Fibroblast of lung (primary cell): ENCODE measurements at places on chromosomes 1 and 21.

DNA sequence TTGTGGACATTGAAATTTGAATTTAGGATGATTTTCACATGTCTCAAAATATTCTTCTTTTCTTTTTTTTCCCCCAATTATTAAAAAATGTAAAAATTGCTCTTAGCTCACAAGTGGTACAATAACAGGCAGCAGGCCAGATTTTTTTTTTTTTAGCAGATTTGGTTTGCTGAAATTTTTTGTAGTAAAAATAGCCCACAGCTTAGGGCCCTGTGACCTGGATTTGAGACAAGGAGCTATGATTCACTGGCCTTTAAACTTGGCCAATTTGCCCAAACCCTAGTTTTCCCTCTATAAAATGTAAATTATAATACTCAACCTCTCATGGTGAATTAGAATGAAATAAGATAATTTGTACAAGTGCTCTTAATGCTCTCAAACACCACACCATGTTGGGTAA is 253.8 kb downstream of the DYRK1A start:
- DNase-seq: peak; percentile 8

- DNase-seq: no peak
Measured at GRCh38 chr1:244087611-244088010, 36.5 kb downstream of the ZBTB18 start.

- peak; percentile 51 for DNase-seq
Measured at GRCh38 chr1:218529646-218530300, 184.6 kb downstream of the TGFB2 start.

- DNase-seq: no peak
Measured at GRCh38 chr1:108951242-108951641, 12.0 kb downstream of the CLCC1 start.

- peak; percentile 81 for DNase-seq
Measured at GRCh38 chr1:44031252-44032169, at the start of gene SLC6A9. TSS of gene SLC6A9 (minus strand) at chr1:44031462. CDS start at chr1:44024277, 7,185 bp downstream.

- DNase-seq: no peak
Measured at GRCh38 chr1:26164036-26164860, 4.5 kb downstream of the C1orf232 start.

GRCh38 chr1:41242342-41243078 is 404 bp upstream of the SCMH1 start:
- DNase-seq: no peak

GRCh38 chr21:31098576-31099005 is 60.3 kb upstream of the KRTAP19-8 start:
- DNase-seq: peak; percentile 61

DNA sequence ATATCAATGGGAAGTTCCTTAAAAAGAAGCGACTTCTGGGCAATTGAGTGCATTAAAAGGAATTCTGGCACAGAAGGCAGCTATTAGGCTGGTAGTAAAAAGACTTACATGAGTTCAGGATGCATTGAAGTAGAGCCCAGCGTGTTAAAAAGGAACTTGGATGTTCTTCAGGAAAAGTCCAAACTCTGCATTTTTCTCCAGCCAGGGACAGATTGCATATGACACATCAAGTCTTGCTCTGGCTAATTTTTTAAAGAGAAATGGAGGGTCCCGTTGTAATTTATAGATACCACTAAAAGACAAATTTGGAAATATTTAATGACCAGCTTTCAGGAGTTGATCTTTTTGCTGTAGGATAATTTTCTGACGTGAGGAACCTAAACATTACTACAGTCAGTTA is 1.2 kb downstream of the TPRG1L start:
- DNase-seq: no peak

DNA sequence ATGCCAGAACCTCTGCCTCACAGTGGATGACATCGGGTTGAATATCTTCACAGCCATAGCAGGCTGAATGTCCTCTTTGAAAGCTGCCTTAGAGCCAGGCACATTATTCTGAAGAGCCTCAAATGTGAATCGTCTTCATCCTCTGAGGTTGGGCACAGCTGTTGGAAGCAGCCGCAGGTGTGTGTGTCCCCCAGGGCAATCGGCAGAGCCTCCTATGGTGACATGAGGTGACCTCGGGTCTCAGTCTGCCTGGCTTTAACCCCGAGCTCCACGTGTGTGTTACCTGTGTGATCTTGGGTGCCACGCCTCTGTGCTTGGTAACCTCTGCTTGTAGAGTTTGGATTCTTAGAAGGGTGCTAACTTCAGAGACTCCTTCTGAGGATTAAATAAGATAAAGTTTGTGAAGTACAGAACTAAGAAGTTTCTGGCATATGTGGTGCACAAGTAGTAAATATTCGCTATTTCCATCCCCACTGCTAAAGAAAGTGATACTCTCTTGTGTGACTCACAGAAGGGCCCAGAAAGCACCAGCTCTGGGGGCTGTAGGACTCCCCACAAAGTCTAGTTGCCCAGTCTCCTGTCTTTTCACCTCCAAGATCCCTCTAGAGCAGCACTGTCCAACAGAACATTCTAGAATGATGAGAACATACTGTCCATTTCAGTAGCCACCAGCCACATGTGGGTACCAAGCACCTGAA is 500.9 kb downstream of the NPHP4 start:
- DNase-seq: no peak

DNA sequence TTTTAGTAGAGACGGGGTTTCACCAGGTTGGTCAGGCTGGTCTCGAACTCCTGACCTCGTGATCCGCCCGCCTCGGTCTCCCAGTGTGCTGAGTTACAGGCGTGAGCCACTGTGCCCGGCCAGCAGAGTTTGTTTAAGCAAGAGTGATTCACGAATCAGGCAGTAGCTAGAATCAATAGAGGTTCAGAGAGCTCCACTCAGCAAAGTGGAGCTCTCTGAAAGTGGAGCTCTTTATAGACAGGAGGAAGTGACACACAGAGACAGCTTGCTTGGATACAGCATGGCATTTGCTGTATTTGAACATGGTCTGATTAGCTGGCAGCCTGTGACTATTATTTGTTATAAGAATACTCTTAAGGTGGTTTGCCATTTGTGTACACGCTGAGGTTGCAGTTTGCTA is 27.1 kb upstream of the CD34 start:
- DNase-seq: peak; percentile 70

DNA sequence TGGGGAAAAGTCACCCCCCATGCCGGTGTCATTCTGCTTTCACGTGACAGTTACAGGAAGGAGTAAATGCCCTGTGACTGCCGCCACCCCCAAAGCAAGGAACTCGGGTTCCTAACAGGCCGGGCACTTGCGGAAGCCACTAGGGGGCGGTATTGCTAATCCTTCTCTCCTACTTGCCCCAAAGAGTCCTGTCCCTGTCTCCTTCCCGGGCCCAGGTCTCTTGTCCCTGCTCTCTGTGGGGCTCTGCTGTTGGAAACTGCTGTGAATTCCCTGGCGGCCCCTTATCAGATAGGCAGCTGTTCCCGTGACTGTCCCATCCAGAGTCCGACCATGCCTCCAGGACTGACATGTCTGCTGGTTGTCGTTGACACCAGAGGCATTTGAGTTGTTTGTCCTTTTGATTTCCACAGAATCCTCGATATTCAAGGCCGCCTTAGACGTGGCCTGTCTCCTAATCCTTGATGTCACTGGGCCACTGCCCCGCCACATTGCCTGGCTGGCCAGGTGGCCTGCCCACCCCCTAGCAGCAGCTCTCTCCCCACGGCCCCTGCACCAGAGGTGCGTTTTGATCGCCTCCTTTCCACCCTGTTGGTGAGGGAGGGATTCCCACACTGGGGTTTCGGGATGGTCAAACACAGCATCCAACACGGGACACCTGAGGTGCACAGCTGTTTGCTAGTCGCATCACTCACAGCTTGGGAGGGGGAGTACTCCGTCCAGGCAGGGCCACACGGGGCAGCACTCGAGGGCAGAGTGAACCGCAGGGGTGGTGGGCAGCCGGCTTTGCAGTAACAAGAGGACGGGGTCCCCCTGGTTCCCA is 37.3 kb downstream of the CHAF1B start:
- peak; percentile 63 for DNase-seq

GRCh38 chr1:25009671-25010262 is 79.7 kb upstream of the RUNX3 start:
- DNase-seq: no peak

DNA sequence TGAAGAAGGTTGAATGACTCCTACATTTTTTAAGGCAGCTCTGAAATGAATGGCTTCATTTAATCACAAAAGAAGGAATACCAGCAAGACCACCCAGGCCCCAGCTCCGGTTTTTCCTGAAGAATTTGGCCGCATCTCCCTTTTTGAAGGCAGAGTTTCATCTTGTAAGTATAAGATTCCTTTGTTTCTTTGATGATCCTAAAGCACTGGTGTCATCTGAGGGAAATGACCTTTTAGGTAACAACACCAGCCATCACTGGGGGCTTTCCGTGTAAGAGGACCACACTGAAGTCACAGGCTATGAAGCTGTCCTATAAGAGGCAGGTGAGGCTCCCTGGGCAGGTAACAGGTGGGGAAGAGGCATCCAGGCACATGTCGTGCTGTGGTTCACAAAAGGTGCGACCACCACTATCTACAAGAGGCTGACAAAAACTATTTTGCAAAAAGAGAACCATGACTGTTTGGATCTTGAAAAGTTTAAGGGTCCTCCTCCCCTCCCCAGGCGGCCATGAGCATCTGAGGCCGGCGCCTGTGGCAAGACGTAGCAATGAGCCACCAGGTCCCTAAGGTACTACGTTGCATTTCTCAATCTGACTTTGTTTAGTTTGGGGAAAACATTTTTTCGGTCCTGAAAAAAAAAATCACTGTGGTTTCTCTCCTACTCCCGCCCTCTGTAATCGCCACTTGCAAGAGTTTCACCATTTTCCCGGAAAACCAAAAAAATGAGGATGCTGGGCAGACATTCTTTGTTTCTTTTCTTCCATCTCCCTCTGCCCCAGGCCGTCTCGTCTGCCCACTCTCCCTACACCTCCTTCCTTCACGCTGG is 46.3 kb upstream of the IRF2BP2 start:
- no peak for DNase-seq

DNA sequence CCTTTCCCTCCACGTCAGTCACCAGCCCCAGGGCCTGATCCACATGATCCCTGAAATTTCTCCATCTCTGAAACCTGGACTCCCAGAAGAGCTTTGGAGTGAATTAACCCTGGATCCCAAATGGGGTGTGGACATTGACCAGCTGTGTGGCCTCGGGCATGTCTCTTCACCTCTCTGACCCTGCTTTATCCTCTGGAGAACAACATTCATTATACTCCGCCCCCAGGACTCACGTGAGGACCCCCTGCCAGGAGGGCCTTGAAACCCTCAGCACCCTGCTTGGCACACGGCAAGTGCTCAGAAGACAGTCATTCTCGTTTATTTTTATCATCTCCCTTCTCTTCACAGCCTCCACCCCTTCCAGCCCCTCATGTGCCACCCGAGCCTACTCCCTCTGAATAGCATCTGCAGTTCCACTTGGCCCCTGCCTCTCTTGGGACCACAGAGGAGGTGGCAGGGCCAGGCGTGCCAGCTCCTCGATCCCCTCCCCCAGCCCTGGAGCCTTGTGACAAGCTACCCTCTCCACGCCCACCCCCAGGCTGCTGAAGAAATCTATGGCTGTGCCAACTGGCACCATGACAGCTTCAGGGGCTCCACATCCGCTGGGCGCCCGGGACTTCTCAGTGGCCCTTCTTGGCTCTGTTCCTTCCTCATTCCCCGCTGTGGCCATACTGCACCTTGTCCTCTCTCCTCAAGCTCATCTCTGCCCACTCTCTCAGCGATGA is 18.0 kb downstream of the ADGRB2 start:
- DNase-seq: no peak

- DNase-seq: no peak
Measured at GRCh38 chr1:239288820-239289554, 97.4 kb upstream of the CHRM3 start.

- DNase-seq: no peak
Measured at GRCh38 chr1:204970937-204971336, 72.1 kb upstream of the CNTN2 start.

- no peak for DNase-seq
Measured at GRCh38 chr1:154996966-154997701, 3.7 kb downstream of the LENEP start.

DNA sequence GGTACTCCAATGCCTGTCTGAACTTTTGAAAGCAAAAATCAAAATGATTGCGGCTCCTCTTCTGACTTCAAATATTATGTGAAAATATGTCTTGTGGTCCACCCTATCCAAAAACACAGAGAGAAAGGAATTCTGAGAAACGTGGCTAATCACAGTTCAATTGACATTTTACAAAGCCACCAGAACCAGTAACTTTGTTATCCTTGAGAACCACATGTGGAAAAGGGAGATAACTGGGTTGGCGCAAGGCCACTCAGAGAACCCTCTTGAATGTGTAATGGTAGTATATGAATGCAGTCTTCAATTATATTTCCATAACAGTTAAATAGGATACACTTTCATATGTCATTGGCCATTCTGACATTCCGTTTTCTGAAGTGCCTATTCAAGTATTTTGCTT is 1030.0 kb upstream of the TMPRSS15 start:
- no peak for DNase-seq

- DNase-seq: no peak
Measured at GRCh38 chr1:204317170-204317569, 42.6 kb downstream of the PLEKHA6 start.

DNA sequence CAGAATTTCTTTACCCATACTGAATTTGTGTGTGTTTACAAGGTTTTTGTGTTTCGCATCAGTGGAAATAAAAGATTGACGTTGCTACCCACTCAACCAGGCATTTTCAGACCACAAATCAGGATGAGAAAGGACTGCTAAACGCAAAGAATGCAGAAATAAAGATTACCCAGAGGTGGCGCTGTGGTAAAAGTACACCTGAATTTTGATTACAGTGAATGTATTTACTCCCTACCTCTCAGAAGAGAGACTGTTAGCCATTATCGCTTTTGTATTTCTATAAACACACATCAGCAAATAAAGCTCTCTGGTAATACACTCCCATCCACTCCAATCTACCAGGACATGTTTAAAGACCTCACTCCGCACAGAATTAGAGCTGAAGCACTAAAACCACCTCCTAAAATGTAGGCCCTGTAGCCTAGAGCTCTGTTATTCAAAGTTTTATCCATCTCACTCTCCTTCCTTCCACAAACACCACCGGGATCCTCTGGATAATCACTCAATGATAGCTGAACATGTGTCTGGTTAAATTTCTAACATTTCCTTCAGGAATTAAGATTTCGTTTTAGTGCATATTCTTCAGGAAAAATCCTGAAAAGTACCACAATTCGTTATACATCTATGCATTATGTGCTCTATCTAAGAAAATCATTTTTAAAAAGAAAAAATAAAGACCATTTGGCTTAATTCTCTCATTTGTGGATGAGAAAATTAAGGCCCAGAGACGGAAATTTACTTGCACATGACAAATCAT is 2.5 kb upstream of the LMO4 start:
- DNase-seq: peak; percentile 49
